ENCODE measurements at places on chromosomes 5 and 9.

DNA sequence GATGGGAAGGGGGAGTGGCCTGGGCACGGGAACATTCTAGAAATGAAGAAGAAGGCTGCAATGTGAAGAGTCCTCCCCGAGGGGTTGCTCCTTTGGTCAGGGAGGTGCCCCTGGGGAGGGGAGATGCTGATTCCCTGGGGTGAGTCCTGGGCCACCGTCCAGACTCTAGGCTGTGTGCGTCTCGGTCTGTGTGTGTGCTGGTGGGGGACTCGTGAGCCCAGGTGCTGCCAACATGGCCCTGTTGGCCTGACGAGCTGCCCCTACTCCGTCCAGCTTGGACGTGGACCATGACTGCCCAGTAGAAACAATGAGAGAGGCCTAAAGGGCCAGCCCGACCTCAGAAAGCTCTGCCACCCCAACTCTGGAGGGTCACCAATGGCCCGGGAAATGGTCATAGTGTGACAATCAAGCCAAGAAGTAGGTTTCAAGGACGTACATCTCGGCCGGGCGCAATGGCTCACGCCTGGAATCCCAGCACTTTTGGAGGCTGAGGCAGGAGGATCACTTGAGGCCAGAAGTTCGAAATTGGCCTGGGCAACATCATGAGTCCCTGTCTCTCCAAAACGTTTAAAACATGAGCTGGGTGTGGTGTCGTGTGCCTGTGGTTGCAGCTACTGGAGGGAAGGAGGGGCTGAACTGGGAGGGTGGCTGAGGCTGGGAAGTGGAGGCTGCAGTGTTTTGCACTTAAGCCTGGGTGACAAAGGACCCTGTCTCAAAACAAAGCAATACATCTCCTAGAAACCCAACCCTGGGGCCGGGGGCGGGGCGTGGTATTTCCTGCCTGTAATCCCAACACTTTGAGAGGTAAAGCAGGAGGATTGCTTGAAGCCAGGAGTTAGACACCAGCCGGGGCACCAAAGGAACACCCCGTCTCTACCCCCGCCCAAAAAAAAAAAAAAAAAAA is 17.0 kb downstream of the LHX3 start:
- DNase-seq: no peak

- no peak for DNase-seq
These were observed 76.1 kb downstream of the SLC44A1 start for GRCh38 chr9:105320568-105320967.

- no peak for DNase-seq
These were observed 35.5 kb upstream of the ISL1 start for GRCh38 chr5:51347704-51348103.

GRCh38 chr5:16712620-16713019 is 95.8 kb upstream of the RETREG1 start:
- no peak for DNase-seq

GRCh38 chr5:59661311-59661710 is 232.2 kb downstream of the PDE4D start:
- no peak for DNase-seq

- DNase-seq: no peak
These were observed 36.4 kb downstream of the PHF2 start for GRCh38 chr9:93612796-93613154.

DNA sequence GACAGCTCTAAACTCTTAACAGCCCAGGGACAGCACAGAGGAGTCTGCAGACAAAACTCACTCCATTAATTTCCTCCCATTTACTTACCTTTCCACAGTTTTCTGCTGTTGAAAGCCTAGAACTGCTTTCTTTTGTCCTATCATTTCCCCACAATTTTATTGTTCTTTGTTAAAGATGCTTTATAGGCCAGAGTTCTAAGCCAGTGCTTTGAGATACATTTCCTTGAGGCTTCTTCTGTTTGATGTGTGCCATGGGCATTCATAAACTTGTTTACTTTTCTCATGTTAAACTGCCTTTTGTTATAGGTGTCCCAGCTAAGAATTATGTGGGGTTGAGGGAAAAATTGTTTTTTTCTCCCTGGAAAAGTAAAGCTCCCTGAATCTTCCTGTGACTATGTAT is 25.9 kb upstream of the SUB1 start:
- DNase-seq: no peak

DNA sequence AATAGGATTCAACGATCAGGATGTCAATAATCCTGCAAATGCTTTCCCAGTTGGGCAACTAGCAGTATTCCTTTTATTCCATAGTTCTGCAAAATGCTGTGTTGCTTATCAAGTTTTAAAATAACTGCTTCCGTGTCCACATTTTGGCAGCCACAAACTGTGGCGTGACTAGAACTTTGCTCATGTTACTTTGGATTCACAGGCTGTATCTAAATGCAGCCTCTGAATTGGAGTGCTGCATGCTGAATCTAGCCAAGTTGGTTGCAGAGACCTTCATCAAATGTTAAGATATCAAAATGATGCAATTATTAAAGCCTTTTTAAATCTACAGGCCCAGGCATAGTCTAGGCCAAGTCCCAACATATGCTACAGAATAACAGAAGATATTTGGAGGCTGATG is 249.2 kb downstream of the NR2F1-AS1 start:
- DNase-seq: no peak

GRCh38 chr5:55222092-55222984 is 4.8 kb downstream of the MCIDAS start:
- DNase-seq: no peak

DNA sequence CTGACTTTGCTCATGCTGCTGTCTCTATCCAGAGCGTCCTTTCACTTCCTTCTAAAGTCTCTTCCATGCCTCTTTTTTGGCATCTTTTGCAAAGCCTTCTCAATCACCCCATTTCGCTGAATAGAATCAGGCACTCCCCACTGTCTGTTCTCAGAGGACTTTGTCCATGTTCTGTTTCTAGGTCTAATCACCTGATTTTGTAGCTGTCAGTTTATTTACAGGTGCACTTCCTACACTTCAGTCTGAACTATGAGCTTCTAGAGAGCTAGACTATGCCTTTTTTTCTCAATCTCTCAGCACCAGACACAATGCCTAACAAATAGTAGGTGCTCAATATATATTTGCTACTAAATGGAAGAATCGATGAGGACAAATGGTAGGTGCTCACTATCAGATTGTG is 29.9 kb downstream of the TLR4 start:
- no peak for DNase-seq

DNA sequence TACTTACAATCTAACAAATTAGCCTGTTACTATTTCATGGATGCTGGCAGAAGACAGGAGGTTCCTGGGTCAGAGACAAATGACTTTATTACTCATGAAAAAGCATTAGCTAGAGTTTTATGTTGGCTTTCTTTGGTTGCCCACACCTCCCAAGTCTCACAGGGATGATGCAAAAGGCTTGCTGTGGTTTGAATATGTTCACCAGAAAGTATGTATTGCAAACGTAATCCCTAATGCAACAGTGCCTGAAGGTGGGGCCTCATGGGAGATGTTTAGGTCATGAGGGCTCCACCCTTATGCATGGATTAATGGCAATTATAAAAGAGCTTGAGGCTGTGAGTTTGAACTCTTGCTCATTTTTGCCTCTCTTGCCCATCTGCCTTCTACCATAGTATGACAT is 28.5 kb downstream of the DPYSL3 start:
- DNase-seq: no peak

GRCh38 chr9:137610944-137611343 is 5.5 kb downstream of the ARRDC1 start:
- no peak for DNase-seq

- DNase-seq: no peak
These were observed 49.3 kb downstream of the F2R start for GRCh38 chr5:76765249-76765648.

Measured in NAMALWA (cell line).